Panc1 (cell line): ENCODE measurements at places on chromosomes 2 and 18. TPM values are rescaled to one million over a fixed set of nuclear protein-coding genes. Genes with fewer than 3 reads are reported as not detected.

The TEKT4 gene
- total RNA-seq, result 0.26 TPM

The PSMA8 gene
- not detected for total RNA-seq

The RSAD2 gene
- 0.44 TPM for total RNA-seq

The PPP1R1C gene
- total RNA-seq, result 2.6 TPM

GRCh38 chr2:224407241-224407701 is 5.4 kb upstream of the FAM124B start:
- H3K36me3 ChIP-seq, result no peaks in the 10 kb centered on the region
- H3K4me1 ChIP-seq, result no peaks in the 10 kb centered on the region
- H3K27me3 ChIP-seq, result no peaks in the 10 kb centered on the region
- H3K4me3 ChIP-seq, result no peak overlapping the region

DNA sequence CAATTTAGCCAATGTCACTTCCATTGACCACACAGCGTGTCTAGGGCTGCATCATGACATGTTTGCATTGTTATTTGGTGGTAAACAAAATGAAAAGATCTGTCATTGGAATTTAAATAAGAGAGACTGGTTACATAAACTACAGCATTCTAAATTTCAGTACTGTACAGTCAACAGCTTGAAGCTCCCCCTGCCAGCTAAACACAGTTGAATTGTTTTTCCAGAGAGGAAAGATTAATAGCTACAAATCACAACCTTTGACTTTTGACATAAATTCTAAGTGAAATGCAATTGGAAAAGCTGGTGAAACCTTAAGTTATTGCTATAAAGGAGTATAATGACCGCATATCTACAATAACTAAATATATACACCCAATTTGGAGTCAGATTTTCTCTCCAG is 1600.0 kb upstream of the ACVR2A start:
- no peak overlapping the region for H3K4me3 ChIP-seq
- H3K4me1 ChIP-seq, result no peaks in the 10 kb centered on the region
- H3K27me3 ChIP-seq, result no peaks in the 10 kb centered on the region
- no peak for DNase-seq
- H3K36me3 ChIP-seq, result no peaks in the 10 kb centered on the region

DNA sequence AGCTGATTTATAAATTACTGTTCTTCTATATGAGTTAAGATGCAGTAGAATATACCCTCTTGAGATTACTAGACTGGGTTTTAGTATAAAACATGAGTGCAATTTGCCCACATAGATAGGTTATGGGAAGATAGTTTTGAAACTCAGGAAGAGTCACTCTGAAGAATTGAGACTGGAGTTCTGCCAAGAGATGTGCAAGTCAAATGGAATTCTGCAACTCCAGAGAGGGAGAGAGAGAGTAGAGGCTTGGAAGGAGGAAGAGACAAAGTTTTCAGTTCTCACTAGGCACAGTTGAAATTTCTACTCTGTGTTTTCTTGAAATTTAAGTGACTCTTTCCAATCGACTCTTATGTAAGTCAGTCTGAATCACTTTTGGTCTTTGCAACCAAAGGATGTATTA is 878.8 kb downstream of the TSN start:
- H3K36me3 ChIP-seq, result no peaks in the 10 kb centered on the region
- no peaks in the 10 kb centered on the region for H3K4me1 ChIP-seq
- H3K4me3 ChIP-seq, result no peak overlapping the region
- peak; percentile 56 for DNase-seq
- H3K27me3 ChIP-seq, result no peaks in the 10 kb centered on the region
- H3K27ac ChIP-seq, result no peak overlapping the region

DNA sequence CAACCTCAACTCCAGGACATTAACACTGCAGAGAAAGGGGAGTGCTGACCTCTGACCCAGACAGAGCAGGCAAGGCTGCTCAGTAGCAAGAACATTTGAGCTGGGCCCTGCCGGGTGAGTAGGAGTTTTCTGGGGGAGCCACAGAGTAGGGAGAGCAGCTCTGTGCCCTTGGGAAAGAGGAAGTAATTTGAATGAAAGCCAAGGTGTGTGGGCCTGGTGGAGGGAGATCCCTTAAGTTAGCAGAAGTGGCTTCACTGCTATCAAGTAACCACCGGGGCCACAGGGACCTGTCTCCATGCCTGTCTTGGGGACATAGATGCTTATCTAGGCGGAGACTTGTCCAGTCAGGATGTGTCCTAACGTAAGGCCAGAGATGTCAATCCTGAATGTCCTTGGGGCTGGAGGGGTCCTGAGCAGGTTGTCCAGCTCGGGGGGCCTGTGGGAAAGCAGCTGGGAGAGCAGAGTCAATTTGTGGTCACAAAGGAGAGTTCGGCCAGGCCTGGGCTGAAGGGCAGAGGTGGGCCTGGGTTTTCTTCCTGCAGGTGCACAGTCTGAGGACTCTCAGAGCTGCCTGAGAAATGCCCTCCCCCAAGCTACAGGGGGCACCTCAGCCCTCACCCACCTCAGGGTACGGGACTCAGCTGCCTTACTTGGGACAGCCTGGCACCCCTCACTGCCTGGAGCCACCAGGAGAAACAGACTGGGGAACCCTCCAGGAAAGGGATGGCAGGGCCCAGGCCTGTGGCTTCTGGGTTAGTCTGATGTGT is 15.0 kb upstream of the OTOF start:
- H3K4me1 ChIP-seq, result no peaks in the 10 kb centered on the region
- no peaks in the 10 kb centered on the region for H3K27me3 ChIP-seq
- no peak overlapping the region for H3K4me3 ChIP-seq
- no peak for DNase-seq
- no peaks in the 10 kb centered on the region for H3K36me3 ChIP-seq

DNA sequence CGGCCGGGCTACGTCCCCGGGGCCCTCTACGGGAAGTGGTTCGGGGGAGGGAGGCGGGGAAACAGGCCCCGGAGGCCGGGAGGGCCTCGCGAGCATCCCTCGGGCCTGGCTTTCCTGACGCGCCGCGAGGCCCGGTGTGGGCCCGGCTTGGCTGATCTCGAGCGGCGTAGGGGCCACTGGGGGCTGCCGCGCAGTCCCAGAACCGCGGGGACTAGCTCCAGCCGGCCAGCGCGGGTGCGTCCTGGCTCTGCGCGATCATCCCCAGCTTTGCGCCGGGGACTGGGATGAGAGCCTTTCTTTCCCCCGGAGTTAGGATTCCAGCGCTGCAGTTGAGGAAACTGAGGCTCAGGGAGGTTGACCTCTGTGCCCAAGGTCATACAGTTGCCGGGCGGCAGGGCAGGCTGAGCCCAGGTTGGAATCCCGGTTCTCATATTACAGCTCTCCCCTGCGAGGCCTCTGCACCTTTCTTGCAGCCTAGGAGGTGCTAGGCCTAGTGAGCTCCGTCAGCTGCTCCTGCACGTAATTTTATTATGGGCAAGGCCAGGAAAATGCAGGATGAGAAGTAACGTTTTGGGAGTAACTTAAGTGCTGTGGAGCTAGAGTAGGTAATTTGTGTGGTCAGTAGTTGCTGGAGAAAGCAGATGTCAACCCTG is 501 bp downstream of the LPIN1 start:
- peaks cover 75% of the 10 kb centered on the region for H3K4me1 ChIP-seq
- H3K4me3 ChIP-seq, result peak overlapping the region; percentile 93
- no peak for DNase-seq
- no peaks in the 10 kb centered on the region; the same call in 1 of the 2 replicates for H3K36me3 ChIP-seq

DNA sequence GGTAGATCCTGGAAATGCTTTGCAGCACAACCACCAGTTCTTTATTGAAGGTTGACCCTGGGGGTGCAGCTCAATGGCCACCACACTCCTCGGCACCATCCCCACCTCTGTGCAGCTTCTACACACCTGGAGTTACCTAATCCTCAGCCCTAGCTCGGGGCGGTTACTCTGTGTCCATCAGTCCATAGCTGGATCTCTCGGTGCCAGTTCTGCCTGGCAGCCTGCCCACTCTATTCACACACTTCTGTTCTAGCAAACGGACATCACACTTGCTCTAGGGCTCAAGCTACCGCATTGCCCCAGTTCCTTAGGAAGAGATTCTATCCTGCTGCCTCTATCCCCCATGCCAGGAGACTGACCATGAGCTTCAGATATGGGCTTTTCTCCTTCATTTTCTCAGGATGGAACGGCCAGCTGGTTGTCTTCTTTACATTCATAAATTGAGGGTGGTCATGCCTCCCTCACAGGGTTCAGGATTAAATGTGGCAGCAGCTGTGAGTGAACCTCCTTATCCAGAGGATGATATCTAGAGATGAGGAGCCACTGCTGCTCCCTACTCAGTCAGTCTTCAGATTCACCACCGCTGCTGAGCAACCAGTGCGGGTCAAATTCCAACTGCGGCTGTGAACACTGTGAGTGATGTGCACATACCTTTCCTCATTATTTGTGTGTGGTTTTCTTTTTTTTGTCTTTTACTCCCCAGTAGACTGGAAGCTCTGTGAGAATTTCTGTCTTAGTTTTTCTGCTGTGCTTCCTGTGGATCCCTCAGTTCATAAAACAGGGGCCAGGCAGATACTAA is 66.9 kb upstream of the TRIB2 start:
- H3K27ac ChIP-seq, result no peak overlapping the region
- DNase-seq, result no peak
- H3K36me3 ChIP-seq, result no peaks in the 10 kb centered on the region
- no peaks in the 10 kb centered on the region for H3K4me1 ChIP-seq
- no peak overlapping the region for H3K4me3 ChIP-seq

- H3K36me3 ChIP-seq, result no peaks in the 10 kb centered on the region
- 0 out of 2 replicates have a peak, but pooled peaks cover 2% of the 10 kb centered on the region for H3K27me3 ChIP-seq
- no peak for DNase-seq
- no peaks in the 10 kb centered on the region for H3K4me1 ChIP-seq
These were observed 48.8 kb upstream of the LCLAT1 start for GRCh38 chr2:30398084-30398873.

GRCh38 chr2:190759749-190760213 is 110.9 kb downstream of the NAB1 start:
- no peak overlapping the region for H3K27ac ChIP-seq
- no peaks in the 10 kb centered on the region for H3K36me3 ChIP-seq
- no peak overlapping the region for H3K4me3 ChIP-seq
- no peaks in the 10 kb centered on the region; the same call in 1 of the 2 replicates for H3K27me3 ChIP-seq

DNA sequence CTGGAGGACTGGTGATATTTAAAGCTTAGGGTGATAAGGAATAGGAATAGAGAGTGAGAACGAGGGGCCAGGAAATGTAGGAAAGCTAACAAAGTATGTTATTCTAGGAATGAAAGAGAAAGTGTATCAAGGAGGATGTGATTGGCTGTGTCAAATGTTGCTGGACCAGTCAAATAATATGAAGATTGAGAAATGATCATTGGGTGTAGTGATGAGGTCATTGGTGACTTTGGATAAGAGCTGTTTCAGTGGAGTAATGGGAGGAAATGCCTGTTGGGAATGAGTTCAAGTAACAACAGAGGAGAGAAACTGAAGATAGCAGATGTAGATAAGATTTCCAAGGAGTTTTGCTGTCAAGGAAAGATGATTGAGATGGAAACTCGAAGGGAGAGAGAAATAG is 74.4 kb downstream of the UBE2E3 start:
- H3K36me3 ChIP-seq, result no peaks in the 10 kb centered on the region
- H3K27ac ChIP-seq, result no peak overlapping the region
- H3K4me3 ChIP-seq, result no peak overlapping the region
